HCEC 1CT (cell line): ENCODE measurements at places on chromosomes 13 and 19.

- no peak for DNase-seq
Measured at GRCh38 chr19:30017172-30017571, 75.1 kb downstream of the URI1 start.

DNA sequence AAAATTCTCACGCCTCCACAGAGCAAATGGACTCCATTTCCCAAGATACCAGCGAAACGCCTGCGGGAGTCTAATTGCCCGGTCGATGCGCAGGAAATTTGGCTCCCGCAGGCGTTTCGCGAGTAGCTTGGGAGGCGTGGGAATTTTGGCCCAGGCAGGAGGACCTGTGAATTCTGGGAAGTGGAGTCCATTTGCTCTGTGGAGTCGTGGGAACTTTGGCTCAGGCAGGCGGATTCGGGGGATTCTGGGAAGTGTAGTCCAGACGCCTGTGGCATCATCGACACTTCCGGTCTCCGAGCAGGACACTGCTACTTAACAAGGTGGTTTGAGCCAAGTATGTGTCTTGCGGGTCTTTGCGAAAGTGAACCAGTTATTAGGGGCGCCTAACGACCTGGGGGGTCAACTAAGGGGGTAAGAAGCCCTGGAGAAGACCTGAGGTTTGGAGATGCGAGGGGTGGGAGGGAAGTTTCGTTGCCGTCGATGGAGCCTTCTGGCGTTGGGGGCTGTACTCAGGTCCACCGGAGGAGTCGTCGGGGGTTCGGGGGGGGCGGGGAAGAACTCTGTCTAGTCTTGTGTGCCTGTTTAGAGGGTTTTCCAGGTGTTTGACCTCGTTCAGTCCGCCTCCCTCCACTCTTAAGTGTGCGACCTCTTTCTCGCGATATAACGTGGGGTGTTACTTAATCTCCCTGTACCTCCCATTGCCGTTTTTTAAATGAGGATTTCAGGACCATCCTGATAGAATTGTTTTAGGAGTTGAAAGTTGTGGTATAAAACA is at the start of gene ZNF155:
Gene ZNF155 (plus strand): TSS at position 277 of the 775 bp plus-strand sequence. CDS start 4,356 bp downstream, outside the sequence.
- peak; percentile 98 for DNase-seq

GRCh38 chr13:28173793-28174192 is 35.4 kb downstream of the PAN3 start:
- DNase-seq: no peak

- DNase-seq: no peak
Measured at GRCh38 chr13:32427852-32428580, at the start of gene N4BP2L1. Gene N4BP2L1, minus strand, starts transcription at chr13:32428130. Its CDS starts 48 bp downstream, at chr13:32428082.

GRCh38 chr13:98664047-98664446 is 87.1 kb upstream of the STK24 start:
- peak; percentile 13 for DNase-seq

DNA sequence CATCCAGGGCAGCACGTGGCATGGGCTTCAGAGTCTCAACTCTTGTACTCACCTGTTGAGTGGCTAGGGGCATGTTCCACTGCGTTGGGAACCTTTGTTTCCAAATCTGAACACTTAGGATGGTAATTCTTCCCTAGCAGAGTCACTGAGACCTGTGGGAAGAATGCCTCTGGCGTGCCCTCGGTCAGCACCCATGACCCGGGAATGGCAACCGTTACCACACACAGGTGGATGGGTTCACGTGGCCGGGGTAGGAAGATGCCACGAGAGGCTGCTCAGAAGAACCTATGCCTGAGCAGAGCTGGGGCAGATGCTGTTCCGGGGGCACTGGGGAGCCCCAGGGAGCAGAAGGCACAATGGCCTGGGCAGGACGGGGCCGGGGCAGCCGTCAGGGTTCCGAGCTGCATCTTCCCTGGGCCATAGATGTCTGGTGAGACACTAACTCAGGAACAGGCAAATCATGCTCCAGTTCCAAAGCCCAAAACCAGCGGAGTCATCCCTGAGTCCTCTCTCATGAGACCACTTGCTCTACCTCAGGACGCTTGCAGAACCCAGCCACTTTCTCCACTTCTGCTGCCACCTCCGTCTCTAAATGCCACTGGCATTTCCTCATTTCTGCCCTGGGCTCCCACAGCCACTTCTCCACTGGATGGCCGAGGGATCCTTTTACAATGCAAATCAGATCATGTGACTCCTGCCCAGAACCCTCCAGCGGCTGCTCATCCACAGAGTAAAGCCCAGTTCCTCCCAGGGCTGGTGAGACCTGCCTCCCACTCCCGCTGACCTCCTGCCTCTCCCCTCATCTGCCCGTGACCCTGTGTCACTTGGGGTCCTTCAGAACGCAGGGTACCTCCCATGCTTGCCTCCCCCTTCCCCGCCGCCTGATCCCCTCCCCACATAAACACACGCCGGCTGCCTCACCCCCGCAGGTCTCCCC is 36.7 kb downstream of the FAM124A start:
- DNase-seq: no peak

DNA sequence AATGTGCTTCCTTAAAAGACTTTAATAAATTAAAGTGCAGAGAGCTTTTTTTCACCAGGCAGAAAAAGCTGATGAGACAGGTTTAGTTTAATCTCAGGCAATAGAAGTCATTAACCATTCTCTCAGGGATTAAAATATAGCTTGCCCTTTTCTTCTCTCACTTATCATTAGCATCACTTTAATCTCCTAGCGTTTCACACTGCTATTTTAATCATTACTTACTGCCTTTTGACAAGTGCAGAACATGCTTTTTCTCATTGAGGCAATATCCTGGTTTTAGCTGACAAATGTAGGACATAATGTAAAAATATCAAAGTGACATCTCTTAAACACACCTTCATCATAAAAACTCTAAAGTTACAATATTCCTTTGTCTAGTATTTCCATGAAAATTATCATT is 94.6 kb downstream of the DACH1 start:
- no peak for DNase-seq

DNA sequence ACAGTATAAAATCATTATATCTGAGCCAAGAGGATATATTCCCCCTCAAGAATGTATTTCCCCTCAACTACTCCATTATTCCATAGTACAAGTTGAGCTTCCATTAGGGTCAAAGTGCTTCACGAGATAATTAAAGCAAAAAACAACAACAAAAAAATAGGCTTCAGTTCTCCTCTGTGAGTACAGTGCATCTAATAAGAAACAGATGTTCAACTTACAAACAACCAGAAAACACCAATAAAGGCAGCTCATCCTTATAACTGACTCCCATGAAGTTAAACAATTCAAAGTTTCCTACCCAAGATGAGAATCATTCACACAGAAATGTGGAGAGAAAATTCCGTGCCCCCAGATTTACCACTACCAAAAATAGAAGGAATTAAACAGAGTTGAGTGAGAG is 854.4 kb downstream of the PCDH9 start:
- no peak for DNase-seq

DNA sequence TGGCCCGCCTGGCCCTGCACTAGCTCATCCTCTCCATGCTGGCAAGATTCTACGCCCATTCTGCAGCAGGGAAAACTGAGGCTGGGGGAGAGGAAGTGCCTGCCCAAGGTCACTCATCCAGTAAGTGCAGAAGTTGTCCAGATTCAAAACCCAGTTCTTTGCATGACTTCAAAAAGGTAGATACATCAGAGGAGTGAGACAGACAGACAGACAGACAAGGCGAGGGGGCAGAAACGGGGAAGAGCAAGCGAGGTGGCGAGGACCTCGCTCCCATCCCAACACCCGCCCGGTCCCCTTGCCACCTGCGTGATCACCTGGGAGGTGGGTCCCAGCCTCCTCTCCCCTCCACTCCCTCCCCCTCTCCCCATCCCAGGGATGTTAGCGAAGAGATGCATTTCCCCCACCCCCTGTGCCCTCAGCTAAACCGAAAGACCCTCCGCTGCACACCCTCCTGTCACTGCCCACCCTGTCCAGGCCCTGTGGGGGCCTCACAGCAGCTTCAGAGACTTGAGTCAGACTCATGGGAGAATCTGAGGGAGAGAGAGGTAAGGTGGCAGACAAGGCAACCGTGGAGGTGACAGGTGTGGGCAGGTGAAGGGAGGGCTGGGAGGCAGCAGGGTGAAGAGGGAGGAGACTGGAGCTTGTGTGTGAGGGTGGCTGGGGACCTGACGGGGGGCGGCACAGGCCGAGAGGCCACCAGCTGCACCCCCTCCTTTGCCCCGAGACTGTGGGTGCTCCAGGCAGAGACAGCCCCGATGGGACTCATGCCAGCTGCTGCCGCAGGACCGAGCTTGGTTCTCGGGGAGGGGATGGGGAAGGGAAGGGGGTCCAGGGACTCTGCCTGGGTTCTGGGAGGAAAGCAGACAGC is 18.9 kb downstream of the LRRC4B start:
- no peak for DNase-seq

- no peak for DNase-seq
Measured at GRCh38 chr13:99174533-99175100, 26.0 kb upstream of the UBAC2 start.

DNA sequence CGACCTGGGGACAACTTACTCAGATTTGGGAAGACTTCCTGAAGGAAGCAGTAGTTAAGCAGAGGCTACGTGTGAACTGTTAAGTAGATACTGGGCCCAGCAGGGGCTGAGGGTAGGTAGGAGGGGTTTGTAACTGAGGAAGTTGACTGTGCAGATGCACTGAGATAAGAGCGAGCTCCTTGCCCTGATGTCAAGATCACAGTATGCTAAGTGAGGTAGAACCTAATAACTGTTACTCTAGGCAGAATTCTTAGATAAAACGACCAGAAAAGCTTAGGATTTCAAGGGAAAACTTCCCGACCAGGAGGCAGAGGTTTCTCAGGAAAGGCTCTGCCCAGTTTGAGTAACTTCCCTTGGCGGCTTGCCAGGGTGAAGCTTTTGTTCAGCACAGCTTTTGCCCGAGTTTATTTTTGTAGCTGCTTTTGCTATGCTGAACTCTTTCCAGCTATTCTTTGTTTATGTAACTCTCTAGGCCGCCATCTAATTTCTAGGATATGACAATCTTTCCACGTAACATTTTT is 632.1 kb downstream of the DIAPH3 start:
- DNase-seq: no peak

DNA sequence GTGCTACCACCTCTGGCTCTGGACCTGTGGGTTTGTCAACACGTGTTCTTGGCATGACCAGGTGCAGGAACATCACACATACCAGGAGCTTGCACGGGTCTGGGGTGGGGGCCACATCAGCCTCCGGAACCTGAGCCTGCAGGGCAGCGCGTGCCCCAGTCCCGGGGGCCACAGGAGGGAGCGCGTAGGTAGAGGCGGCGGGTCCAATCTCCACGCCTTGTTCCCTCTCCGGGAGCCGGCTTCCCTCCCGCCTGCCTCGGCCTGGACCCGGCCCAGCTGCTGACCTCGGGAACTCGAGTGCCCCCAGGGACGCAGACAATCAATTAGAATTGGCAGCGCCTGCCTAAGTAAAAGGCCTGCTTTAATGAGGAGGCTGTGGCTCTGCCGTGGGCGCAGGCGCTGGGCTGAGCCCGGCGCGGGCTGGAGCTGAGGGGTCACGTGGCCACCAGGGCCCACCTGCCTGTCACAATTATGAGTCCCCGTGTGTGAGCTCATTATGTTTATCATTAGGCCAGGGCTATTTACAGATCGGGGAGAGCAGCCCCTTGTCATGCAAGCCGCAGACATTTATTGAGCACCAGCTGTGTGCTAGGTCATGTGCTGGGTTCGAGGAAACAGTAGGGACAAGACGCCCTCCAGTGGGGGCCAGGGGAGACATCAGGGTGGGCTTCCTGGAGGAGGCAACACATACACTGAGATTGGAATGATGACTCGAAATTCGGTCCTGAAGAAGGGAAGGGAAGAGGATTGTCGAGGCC is 32.2 kb upstream of the TNFAIP8L1 start:
- DNase-seq: no peak

- DNase-seq: no peak
Measured at GRCh38 chr19:1813192-1814182, 1.4 kb upstream of the ATP8B3 start.

DNA sequence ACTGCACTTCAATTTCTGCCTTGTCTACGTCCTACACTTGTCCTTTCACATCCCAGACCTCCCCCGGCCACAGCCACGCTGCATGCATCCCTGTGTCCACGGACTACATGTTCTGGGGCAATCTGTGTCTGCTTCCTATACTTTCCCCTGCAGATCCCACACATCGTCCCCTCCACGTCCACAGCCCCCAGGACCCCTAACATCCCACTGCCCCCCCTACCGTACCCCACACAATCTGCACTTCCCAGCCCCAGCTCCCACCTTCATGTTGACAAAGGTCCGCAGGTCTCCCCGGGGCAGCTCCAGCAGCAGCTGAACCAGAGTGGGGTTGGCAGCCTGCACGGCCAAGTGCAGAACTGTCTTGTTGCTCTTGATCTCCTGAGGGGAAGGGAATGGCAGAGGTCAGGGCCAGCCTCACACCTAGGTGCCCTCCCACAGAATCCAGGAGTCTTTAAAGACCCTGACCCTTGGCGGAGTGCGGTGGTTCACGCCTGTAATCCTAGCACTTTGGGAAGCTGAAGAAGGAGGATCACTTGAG is 10.2 kb downstream of the NFKBID start:
- DNase-seq: no peak

DNA sequence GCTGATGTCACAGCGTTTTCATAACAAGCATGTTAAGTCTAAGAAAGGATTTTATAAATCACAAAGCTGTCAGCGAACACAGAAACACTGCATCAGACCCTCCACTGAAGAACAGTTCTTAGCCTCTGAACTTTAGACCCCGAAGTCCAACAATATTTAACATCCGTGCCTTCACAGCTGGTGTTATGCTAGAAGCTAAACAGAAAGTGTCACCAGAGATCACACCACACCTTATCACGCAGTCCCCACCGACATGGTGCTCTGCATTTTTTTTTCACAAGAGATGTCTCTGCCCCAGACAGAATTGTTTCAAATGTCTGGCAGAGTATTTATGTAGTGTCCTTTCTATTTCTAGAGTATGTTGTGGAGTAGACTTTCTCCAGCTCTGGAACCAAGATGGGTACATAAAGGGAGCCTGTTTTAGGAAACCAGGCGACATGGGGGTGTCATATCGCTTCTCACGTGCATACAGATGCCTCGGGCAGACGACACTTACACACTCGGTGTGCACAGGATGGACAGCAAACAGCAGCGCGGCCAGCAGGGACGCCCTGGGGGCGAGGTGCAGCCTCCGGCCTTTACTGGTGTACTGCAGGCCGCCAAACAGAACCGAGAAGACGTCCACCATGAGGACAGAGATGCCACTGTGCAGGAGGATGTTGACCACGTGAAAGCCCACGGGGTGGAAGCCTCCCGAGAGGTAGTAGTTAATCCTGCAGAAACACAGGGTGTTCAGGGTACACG is 12.0 kb downstream of the TMTC4 start:
- DNase-seq: no peak
